ENCODE measurements at places on chromosomes 4 and X. TPM values are rescaled to one million over a fixed set of nuclear protein-coding genes. Genes with fewer than 3 reads are reported as not detected.

The NAP1L5 gene
- total RNA-seq, result 1.4 TPM

The HSFX4 gene
- not detected for total RNA-seq

The ADGRG4 gene
- not detected for total RNA-seq

The SPATA4 gene
- total RNA-seq, result not detected

The MAGEA2 gene
- not detected for total RNA-seq

The AMTN gene
- total RNA-seq, result 1.3 TPM

The DAPP1 gene
- 24.5 TPM for total RNA-seq

The MSX1 gene
- 5.8 TPM for total RNA-seq

The S100G gene
- total RNA-seq, result not detected

The AFM gene
- total RNA-seq, result not detected

The MAGED4 gene
- not detected for total RNA-seq

The PAGE1 gene
- total RNA-seq, result not detected

The UNC5C gene
- total RNA-seq, result 1.8 TPM

The PAK3 gene
- total RNA-seq, result 1.3 TPM

GRCh38 chrX:68072041-68072440, 361.3 kb downstream of the OPHN1 start:
- DNase-seq, result no peak

- DNase-seq, result no peak
Observed at GRCh38 chr4:3201718-3202702, 46.9 kb upstream of the MSANTD1 start.

- DNase-seq, result no peak
Observed at GRCh38 chr4:132097041-132097440, 1052.1 kb upstream of the PCDH10 start.

DNA sequence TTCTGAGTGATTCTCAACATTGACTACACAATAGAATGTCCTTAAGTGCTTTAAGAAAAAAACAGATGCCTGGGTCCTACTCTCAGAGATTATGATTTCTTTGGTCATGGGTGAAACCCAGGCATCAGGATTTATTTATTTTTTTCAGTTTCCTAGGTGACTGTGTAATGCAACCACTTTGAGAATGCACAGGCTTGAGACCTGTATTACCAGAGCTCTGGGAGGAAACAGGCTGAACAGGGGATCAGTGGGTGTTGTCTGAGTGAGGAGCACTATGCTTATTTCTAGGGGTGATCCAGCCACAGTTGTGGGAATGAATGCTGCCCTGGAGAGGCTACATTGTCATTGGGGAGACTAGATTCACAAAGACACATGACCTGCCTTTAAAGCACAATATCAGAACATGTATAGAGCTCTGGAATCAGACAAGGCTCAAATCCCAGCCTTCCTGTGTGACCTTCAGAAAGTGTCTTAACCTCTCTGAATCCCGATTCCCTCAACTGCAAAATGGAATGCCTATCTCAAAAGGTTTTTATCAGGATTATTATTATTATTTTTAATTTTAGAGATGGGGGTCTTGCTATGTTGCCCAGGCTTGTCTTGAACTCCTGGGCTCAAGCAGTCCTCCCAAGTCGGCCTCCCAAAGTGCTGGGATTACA, 61.6 kb upstream of the PRPS1 start:
- no peak for DNase-seq

GRCh38 chr4:110622841-110623717, at the start of gene PITX2:
Gene PITX2, minus strand, starts transcription at chr4:110623077. Its CDS starts 617 bp downstream, at chr4:110622460.
- DNase-seq, result peak; percentile 97

GRCh38 chr4:1379351-1379781, 26.9 kb downstream of the NKX1-1 start:
- no peak for DNase-seq

DNA sequence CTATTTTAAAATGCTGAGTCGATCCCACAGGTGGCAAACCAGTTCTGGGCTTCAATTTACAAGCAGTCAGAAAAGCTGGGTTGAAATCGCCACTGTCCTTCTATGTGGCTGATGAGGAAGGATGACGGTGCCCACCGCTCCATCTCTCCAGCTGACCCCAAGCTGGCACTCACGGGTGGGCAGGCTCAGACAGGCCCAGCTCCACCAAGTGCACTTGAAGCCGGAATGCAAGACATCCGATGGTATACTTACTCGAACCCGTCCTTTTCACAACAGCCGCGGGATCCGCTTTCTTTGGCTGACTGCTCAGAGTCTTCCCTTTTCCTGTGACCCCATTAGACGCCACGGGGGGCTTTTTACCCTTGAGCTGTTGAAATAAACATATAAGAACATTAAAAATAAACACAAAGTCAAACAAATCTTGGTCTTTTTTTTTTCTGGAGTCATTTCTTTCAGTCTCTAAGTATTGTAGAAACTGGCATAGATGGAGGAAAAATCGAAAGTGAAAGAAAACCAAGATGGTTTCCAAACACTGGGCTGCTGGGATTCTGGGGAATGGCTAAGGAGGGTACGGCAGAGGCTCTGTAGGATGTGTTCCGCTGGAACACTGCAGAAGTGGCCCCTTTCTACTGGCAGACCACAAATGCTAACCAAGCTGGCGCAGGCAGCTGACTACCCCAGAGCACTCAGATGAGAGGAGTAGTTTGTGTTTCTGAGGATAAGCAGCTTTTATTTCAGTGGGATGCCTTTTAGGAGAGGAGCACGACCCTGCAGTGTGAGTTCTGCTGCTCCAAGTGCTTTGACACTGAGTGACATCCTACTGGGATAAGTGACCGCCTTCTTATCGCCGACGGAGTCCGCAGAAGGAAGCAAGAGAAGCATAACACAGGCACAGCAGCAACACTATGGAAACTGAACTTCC, 160.9 kb downstream of the AFAP1 start:
- DNase-seq, result no peak

DNA sequence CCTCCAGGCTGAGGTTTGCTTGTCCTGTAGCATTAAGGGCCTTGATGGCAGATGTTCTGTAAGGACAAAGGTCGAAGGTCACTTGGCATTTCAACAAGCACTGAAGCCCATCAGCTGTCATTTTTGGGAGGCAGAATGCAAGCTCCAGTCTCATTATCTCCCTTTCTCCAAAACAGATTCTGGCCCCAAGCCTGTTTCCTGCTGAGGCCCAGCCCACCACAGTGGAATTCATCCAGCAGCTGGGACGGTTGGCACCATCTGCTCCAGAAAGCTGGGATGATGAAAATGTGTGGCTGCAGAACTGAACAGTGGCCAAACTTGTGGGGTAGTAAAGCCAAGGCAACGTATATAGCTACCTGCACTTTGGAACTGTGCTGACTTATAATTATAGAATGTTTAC, 17.7 kb upstream of the PPEF2 start:
- no peak for DNase-seq

GRCh38 chr4:21722157-21722839, 226.3 kb downstream of the KCNIP4 start:
- DNase-seq, result no peak

DNA sequence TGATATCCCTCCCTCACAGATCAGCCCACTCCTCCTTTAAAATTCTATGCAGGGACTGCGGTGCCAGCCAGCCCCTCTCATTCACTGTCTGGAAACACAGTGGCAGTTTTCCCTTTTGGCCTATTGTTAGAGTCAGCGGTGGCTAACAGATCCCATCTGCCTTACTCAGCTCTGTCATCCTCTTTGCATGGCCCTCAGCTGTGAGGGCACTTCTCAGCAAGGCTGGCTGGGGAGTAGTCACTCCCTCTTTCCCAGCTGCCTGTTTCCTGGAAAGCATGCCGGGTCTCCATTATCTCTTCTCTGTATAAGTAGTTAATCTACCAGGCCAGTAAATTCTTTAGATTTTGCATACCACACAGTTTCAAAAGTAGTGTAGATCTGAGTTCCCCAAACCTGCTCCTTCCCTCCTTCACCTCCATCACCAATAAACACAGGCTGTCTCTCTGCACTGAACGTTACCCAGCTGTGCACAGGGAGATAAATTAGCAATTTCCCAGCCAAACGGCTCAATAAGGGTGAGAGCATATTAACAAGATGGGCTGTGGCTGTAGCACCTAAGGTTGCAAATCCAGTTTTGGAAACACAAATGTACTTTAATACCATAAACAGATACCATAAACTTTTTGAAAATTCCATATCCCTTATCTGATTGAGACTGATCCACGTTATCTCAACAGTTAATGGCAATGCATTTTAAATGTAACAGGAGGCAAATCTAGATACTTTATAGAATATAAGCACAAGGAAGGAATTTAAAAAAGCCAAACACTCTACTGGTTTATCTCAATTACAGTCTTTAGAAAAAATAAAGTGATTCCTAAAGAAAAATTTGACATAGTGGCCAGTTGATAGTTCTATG, 229.3 kb downstream of the ANKRD50 start:
- no peak for DNase-seq

DNA sequence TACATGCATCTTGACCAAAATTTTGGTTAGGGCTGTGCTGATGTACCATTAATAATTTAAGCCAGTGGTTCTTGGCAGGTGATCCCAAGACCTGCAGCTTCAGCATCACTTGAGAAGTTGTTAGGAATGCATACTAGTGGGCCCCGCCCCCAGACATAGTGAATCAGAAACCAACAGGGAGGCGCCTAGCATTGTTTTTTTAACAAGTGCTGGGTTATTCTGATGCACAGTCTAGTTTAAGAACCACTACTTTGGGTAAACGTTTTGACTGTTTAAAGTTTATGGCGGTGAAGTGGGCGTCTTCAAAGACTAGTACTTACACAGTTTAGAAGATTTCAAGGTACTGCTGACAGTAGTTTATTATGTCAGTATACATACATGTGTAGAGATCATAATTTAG, 23.6 kb downstream of the FAM199X start:
- DNase-seq, result no peak

DNA sequence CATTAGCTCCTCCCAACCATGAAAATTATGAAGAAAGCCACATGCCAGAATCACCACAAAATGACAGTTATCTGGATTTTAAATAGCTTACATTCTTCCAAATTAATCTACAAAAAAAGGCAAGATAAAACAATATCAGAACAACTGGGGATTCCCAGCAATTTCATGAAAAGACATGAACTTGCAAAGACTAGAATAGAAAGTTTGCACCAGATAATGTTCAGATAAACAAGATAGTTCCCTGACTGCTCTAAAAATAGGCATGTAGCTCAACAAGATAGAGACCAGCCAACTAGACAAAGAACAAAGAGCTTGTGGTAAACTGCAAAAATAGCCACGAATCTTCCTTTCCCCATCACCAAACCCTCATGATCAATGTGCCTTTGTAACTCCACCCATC, 30.3 kb upstream of the DDX53 start:
- DNase-seq, result no peak

DNA sequence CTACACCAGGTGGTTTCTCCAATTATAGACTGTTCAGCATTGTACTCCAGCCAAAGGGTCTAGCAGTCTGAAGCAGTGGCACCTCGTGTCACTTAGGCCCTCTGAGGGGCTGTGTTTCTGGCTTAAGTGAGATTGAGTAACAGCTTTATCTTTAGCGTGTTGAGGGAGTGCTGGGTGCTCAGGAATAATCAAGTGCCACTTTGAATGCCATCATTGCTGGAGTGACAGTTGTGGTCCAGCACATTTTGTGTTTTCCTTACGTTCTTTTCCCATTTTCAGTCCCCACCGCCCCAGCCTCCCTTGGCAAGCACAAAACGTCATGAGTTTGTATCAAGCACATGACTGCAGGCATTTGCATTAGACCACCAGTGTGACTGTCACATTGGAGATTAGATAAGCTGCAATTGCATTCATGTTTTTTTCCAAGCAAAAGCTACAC, 58.7 kb downstream of the FNIP2 start:
- no peak for DNase-seq

DNA sequence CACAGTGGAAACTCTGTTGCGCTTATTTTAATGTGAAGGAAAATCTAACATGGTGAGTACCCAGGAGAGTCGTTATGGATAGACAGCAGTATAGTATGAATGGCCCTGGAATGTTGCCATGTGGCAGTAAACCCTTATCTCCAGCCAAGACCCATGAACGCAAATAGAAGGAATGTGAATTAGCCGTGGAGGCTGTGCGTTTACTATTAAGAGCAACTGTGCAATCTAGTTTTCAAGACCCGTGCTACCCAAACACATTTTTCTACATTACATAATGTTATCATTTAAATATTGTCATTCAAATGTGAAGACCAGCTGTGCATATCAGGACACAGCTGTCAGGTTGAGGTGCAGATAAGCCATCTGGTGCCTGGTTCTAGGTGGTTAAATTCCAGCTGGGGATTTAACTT, 13.3 kb upstream of the AGA start:
- DNase-seq, result no peak

GRCh38 chr4:172141025-172141424, 327.8 kb downstream of the GALNTL6 start:
- no peak for DNase-seq

DNA sequence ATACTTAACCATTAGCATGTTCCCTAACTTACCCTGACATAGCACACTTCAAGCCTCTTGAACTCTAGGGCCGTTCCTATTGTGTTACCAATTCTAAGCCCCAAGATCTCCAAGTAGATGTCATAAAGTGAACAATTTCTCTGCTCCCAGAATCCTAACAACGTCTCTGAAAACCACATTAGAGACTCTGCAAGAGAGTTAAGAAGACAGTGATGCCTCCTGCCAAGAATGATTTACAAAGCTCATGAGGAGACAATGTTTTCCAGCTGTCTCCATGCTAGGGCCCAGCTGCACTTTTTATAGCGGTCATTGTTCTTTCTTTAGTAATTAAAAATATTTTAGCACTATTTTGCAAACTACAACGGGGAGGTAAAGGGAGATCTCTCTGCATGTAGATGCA, 358.4 kb downstream of the PPP3CA start:
- DNase-seq, result no peak

DNA sequence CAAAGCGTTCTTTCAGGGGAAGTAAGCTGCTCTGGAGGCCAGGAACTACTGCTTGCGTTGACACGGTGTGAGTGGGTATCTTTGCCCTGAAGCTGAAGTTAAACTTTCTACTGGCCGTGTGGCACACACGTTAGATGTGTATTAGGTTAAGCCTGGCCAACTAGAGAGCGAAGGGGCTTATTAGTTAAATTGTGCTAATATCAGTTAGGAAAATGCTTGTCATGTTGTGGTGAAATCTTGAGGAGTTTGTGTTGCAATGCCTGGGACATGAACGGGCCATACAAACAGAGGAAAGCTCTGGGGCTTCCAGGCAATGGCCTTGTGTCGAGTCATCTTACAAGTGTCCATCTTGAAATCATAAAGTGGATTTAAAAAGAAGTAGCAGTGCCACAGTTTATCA, 62.6 kb downstream of the NSUN7 start:
- no peak for DNase-seq

- no peak for DNase-seq
Observed at GRCh38 chrX:45714866-45715265, 514.2 kb upstream of the DIPK2B start.

DNA sequence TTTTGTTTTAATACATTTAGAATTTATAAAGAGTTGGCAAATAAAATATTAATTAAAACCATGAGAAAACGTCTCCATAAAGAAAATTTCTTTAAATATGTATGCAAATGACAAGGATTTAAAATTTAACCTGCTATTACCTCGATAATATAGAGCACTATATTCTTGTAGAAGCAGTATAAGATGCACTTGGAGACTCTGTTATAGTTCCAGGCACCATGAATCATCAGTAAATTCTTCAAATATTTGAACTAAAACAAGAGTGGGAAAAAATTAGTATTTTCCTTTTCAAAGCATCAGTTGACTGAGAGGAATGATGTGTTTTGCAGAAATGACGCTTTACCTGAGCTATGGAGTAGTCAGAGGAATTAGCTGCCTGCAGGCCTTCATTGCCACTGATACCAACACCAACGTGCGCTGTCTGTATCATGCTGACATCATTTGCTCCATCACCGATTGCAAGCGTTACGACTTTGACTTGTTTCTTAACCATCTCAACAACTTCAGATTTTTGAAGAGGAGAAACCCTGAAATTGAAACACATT, 67.3 kb downstream of the SHISA3 start:
- DNase-seq, result no peak

- no peak for DNase-seq
Observed at GRCh38 chr4:108400309-108400708, 220.1 kb upstream of the RPL34 start.
